Endodermal cell (in vitro differentiated cells): ENCODE measurements at places on chromosomes 2 and 18.

DNA sequence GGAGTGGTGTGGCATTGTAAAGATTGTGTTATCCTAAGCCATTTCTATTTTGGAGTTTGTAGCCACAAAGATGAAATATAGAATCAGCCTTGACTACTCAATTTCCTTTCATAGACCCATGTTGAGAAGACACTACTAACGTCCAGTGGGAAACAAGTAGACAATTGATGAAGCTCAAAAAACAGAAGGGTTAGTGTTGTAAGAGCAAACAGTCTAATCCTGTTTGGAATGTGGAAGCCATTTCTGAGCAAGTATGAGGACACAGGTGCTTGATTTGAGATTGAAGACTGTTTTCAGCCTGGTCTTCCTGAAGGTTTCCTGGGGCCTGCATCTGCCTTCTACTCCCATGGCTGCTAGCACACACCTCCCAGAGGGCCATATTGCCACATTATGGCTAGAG is 29.1 kb downstream of the B3GNT2 start:
- DNase-seq, result no peak

- DNase-seq, result no peak
These were observed 328.1 kb upstream of the PKDCC start for GRCh38 chr2:41719756-41720155.

DNA sequence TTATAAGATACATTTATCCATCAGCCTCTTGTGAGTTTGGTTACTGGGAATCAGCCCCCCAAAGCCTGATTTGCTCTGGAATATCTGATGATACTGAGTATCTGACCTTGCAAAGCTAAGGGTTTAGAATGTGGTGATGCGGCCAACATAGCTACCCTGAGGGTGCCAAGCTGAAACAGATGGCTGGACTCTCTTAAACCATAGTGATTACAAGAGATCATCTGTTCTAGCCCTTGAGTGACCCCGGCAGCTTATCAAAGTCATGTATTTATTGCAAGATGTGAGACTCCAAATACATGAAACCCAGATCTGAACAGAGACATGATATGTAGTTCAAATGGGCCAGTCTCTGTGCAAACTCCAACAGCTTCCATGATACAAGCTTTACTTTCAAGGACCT is 78.2 kb upstream of the CABLES1 start:
- no peak for DNase-seq

- no peak for DNase-seq
These were observed 26.0 kb upstream of the FOSL2 start for GRCh38 chr2:28366496-28367282.

- peak; percentile 37 for DNase-seq
These were observed 29.2 kb downstream of the ZNF516 start for GRCh38 chr18:76465630-76466409.

DNA sequence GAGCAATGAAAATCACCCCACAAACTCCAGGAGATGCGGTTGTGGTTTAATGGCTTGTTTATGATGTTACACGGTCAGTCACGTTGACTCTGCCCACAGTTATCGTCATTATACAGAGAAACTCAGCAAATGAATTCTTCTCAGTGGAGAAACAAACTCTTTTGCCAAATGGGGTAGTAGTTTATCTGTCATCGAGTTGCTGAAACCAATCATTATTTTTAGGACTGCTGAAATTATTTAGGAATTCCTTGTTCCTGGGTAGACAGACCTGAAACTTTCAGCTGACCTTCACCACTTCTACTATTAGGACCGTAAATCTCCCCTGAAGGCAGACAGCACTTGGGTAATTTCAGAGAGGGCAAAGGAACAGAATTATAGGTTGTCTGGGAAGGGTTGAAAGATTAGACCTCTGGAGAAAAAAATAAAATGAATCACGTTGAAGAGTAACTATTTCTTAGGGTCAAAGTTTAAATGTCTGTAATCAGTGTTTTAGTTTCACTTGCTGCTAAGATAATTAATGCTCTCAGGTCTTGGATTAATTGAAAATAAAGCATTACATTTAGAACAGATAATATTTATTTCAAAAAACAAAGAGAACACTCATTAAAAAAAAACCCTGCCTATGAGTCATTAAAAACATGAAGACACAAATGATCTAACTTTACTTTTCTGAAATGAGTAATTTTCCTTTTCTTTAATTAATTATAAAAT is 52.1 kb upstream of the LYPD6 start:
- no peak for DNase-seq
